ENCODE measurements at places on chromosomes 1 and 21.

DNA sequence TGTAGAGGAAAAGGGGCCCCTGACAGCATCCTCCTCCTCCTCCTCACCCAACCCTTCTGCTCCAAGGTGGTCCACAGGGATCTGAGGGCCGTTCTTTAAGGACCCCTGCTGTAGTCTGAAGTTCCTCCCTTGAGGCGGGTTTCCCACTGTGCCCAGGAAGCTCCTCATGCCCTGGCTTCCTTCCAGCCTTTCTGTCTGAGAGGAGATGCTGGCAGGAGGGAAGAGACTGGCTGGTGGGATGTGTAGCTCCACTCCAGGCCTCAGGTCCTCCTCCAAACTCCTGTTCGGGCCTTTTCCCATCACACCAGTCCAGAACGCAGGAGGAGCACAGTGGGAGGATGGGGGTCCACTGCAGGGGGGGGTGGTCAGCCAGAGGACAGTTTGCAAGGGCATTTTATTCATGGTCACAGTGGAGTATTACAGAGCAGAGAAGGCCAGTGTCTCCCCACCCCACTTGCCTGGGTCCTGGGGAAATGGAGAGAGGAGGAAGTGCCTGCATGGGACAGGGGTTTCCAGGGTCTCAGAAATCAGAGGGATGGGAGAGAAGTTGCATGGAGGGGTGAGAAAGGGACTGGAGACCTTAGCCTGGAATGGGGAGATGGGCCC is 7.8 kb downstream of the ETV3L start:
- no peak for DNase-seq

GRCh38 chr1:216144661-216145450 is 278.4 kb downstream of the USH2A start:
- no peak for DNase-seq

DNA sequence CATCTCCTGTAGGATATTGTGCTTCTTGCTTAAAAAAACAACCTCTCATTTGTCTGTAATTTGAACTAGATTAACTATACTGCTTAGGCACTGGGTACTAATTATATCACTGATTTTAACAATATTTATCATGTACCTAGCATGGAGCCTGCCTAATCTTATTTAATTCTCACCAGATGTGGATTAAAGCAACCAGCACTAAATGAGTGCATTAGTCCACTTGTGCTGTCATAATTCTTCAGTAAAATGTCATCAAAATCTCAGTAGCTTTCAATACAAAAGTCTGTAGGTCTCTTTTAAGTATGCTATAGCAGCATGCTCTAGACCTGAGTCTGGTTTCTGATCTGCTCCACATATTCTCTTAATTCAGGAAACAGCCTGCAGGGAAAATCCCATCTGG is 368.1 kb downstream of the NCAM2 start:
- DNase-seq: no peak

DNA sequence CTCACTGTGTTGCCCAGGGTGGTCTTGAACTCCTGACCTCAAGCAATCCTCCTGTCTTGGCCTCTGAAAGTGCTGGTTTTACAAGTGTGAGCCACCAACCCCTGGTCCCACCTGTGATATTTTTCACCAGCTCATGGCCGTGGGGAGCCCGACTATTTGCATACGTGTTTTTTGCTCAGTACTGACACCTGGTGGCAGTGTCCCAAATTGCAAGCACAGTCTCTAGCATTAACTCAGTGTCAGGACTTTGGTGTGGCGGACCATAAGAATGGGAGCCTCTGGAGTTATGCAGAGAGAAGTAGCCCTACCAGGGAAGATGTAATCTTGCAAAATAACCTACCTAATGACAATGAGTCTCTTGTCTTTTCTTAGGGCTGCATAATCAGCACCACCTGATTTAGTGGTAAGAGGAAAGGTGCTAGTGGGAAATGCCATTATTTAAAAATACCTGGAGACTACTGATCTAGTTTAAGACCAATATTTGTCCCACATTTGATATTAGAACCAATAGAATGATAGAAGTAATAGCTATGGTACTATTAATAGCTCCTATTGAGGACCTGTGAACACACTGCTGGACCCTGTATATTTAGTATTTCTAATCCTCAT is 305.4 kb downstream of the DISC1 start:
- DNase-seq: peak; percentile 7

DNA sequence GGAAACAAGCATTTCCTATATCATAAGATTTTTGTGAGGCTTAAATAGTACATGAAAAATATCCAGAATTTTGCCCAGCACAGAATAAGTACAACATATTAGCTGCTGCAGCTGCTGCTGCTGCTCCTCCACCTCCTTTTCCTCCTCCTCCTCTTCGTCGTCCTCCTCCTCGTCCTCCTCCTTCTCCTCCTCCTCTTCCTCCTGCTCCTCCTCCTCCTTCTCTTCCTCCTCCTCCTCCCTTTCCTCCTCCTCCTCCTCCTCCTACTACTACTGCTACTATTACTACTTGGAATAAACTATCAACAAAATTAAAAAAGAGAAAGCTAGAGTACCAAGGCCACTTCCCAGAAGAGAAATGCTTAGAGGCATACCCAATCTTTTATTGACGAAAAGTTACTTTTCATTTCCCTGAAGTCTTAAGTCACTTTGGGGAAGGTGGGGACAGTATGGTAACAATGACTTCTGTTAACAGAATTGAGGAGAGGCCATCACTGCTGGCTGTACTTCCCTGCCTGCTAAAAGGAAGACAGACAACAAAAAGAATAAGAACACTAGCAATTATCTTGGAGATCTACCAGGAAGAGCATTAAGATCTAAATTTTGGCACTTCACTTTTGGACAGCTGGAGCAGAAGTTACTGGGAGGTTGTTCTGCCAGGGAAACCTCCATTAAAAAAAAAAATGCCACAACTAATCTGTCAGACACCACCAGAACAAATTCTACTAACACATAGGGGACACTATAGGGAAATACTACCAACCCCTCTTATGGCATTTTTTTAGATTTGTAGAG is 7.1 kb downstream of the DENND1B start:
- DNase-seq: no peak

- DNase-seq: no peak
Observed at GRCh38 chr21:25949701-25950100, 214.9 kb downstream of the GABPA start.

- DNase-seq: no peak
Observed at GRCh38 chr1:32447469-32448185, 17.2 kb upstream of the ZBTB8B start.

- DNase-seq: no peak
Observed at GRCh38 chr1:107949467-107950253, 15.3 kb downstream of the VAV3 start.

DNA sequence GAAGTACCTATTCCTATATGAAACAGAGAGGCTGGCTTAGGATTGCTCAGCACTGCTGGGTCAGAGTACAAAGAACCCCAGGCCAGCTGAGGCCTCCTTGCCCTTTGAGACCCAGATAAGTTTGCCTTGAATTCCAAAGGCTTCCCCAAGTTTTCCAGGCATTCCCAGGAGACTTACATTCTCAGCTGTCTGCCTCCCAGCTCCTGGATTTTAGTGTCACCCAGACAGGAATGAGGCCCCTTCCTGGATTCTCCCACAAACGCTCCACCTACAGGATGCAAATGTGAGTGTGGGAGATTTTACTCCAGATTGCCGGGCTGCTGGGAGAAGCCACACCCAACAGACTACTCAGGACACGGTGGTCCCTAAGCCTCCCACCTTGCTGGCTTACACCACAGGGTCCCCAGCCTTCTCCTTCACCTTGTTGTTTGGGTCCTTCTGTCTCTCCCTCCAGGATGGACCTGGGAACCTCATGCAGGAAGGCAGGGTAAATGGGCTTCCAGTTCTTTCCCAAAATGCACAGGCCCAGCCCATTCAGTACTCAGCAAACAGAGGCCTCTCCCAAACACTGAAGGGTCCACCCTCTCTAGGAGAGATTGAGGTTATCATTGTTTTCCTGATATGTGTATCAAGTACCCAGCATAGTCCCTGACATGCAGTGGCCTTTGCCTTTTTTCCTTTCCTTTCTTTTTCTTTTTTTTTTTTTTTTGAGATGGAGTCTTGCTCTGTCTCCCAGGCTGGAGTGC is 10.6 kb downstream of the RHBG start:
- no peak for DNase-seq

GRCh38 chr1:15117671-15118325 is 35.7 kb upstream of the TMEM51 start:
- DNase-seq: no peak

- DNase-seq: no peak
Observed at GRCh38 chr1:64492424-64492823, 22.5 kb downstream of the CACHD1 start.

- no peak for DNase-seq
Observed at GRCh38 chr1:217393896-217394295, 237.0 kb downstream of the GPATCH2 start.

DNA sequence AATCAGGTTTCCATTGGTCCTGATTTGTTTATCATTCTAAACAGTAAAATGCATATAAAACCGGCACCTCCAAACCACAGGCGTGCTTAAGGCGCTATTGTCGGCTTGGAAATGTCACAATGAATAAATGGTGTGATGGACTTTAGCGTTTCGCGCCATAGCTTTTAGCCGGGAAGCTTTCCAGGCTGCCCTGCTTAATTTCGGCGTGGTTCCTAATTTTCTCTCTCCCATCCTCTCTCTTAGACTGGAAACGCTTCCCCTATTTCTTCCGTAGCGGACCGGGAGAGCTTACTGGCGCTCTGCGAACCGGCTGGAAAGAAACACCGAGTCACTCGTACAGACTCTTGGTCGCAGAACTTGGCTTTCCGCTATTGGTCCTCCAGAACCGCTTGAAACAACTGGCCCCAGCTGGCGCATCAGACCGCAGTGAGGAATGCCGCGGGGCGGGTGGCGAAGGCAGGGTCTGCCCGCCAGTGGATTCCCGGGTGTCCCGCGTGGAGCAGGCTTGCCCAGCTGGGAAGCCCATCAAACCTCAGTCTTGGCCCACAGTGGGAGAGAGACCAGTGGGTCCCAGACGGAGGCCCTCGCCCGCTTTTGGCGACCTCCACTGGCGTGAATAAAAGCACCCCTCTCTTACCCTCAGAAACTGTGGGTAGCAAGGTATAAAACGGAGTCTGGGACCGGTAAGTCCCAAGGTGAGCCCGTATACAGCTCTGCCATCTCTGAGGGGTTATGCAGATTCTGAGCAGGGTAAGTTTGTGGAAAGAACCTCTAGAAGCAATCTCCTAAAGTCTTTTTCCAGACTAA is 4.0 kb upstream of the LHX8 start:
- no peak for DNase-seq

- DNase-seq: no peak
Observed at GRCh38 chr21:39114871-39115575, 68.2 kb downstream of the PSMG1 start.

DNA sequence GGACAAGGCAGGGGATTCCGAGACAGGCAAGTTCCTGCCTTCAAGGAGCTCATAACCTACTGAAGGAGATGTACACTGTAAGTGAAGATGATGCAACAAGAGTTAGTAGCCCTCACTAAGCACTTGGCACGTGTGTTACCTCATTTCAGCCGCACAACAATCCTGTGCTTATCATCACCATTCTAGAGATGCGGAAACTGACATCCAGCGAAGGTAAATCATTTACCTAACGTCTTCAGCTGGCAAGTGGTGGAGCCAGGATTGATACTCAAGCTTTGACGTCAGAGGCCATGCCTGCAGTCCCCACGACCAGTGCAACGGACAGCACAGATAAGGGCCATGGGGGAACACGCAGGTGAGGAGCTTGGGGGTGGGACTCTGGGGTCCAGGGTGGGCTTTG is 2.9 kb upstream of the UBXN10 start:
- DNase-seq: no peak

GRCh38 chr1:155052439-155053395 is 1.6 kb downstream of the ADAM15 start:
- no peak for DNase-seq

- DNase-seq: no peak
Observed at GRCh38 chr1:30909365-30910068, 959 bp upstream of the SDC3 start.

DNA sequence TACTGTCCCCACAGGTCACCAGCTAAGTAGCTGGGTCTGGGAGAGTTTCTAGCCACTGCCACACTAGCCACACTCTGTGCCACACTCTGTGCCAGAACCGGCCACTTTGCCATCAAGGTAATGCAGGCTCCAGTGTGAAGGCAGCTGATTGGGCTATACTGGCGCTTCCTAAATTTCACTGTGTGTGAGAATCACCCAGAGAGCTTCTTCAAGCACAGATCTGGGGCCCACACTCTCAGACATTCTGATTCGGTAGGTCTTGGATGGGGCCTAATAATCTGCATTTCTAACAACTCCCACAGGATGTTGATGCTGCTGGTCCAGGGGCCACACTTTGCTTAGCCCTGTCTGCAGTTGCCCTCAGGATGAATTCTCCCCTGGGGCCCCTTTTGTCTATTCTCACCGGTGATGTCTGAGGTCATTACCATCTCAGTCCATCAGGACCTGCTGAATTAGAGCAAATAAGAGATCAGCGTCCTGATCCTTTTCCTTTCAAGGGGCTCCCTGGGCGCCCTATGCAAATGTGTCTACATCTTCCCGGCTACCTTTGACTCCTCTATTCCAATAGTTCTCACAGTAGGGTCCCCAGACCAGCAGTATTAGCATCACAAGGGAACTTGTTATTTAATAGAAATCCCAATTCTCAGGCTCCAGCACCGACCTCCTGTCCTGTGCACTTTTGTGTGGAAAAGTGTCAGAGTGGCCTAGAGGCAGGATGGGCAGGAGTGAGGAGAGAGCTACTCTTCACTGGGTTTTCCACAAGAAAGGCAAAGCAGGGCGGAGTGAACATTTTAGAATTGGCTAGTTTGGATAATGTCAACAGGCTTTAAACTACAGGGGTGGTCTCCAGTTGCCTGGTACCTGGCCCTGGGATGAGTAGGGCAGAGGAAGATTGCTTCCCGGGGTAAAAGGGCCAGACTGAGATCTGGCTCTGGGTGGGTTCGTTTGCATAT is 24.7 kb upstream of the LRRN2 start:
- DNase-seq: no peak

GRCh38 chr1:63891060-63891690 is 117.4 kb downstream of the ROR1 start:
- no peak for DNase-seq

DNA sequence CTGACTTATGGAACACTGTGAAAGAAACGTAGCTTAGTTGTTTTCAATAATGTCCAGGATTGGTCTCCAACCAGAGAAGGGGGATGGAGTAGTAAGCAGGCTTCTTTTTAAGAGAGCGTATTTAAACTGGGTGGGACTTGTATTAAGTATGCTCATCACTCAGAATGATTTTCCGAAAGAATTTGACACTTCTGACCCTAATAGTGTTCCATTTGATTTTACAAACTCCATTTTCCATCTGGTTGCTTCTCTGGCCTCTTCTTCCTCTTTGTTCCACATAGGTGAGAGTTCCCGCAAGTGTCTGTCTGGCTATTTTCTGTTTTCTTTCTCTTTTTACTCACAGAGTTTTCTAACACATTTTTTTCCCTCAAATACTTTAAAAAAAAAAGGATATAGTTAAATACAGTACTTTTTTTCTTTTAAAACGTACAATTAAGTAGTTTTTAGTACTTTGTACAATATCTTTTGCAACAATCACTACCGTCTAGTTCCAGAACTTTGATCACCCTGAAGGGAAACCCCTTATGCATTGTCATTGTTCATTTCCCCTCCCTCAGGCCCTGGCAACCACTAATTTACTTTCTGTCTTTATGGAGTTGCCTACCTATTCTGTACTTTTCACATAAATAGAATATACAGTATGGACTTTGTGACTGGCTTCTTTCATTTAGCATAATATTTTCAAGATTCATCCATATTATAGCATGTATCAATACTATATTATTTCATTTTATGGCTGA is 67.0 kb downstream of the RASAL2 start:
- DNase-seq: no peak
